CD8-positive, alpha-beta memory T cell (primary cell): ENCODE measurements at places on chromosomes 2 and 18.
A peak's percentile ranks its signal among the peaks of the same experiment; 100 is the strongest.

DNA sequence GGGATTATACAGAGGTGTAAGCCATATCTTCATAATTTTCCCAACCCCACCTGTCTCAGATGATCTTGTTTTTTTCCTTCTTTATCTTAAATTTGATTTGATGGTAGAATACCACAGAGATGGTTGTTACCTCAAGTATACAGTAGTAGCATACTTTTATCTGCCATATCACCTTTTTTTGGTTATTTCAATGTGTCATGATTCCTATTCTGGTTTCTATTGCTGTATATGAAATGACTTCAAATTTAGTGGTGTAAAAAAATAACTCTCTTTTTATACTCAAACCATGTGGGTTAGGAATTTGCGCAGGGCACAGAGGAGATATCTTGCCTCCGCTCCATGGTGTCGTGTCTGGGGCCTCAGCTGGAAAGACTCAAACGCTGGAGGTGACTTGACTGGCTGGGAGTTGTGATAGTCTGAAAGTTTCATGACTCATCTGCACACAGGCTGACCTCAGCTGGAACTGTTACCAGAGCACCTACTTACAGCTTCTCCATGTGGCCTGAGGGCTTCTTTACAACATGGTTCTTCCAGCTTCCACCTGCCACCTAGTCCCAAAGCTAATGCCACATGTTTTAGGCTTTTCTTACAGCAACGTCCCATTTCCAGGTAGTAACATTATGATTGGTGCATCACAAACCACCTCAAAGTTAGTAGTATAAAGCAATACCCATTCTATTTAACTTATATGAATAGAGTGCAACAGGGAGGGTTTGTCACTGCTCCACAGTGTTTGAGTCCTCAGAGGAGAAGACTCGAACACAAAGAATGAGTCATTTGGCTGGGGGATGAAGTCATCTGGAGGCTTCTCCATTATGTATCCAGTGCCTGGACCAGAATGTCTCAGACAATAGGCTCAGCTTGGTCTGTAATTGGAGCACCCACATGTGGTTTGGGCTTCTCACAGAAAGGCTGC, 82.3 kb upstream of the XPO1 start:
- no peak for DNase-seq

GRCh38 chr2:20666304-20667150, at the start of gene GDF7:
Gene GDF7 (plus strand): TSS chr2:20667144. CDS start chr2:20667240, 96 bp downstream.
- peak; percentile 18 for DNase-seq

GRCh38 chr2:208207769-208208168, 17.9 kb upstream of the C2orf80 start:
- no peak for DNase-seq

GRCh38 chr18:48623468-48624235, 84.8 kb downstream of the CTIF start:
- DNase-seq, result no peak
